Inflammatory macrophage treated with lipopolysaccharide for 4 hours (primary cell): ENCODE measurements at places on chromosomes 7 and 10.

DNA sequence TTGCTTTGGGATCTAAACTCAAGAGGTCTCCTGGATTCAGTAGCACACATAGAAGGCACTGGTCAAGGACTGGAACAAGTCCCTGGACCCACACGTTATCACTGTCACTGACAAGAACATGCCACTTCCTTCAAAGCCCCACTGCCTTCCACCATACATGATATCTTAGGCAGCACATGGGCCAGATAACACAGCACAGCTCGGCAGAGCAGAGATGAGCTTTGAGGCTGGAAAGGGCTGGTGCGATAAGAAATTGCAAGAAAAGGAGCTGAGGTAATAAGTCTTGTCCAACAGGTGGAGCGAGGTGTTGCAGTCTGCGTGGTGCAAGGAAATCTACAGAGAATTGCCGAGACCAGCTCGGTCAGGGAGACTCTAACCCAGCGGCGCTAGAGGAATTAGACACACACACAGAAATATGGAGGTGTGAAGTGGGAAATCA, 139.8 kb upstream of the CDK13 start:
- no peak for DNase-seq

- no peak for DNase-seq
These were observed 127.0 kb upstream of the FZD1 start for GRCh38 chr7:91137153-91137787.

DNA sequence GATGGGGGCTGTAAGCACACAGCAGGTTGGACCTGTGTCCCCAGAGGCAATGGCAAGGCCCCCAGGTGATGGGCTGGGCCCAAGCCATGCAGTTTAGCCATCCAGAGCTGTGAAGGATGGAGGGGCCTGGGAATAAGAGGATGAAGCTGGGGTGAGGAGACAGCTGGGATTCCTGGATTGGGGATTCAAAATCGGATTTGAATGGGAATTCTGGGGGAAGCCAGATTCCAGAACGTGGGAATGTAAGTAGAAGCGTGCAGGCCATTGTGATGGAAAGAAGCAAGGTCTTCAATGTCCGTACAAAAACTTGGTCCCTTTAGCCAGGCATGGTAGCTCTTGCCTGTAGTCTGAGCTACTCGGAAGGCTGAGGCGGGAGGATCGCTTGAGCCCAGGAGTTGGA, 9.8 kb downstream of the SH2B2 start:
- no peak for DNase-seq

DNA sequence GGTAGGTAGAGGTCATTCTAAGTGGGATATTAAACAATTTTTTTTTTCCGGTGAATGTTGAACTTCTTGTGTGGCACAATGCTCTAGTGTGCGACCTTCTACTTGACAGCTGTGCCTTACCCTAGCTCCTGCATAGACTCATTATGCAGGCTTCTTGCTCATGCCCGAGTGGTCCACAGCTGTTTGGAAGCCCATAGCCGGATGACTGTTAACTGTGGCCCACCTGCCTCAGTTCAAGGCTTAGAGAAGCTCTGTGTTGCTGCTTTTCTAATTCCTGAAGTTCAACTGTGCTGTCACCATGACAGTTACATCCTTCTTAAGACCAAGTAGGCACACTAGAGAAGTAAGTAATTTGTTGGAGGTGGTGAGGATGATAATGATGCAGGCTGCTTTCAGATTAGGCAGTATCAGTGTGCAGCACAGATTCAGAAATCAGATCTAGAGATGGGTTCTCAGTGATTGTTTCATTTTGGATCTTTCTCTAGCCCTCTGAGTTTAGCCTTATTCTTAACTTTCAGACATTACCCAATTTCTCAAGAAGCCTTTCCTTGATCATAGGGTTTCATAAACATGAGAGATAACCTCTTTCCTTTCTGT, 278.4 kb downstream of the PHF14 start:
- DNase-seq, result no peak

DNA sequence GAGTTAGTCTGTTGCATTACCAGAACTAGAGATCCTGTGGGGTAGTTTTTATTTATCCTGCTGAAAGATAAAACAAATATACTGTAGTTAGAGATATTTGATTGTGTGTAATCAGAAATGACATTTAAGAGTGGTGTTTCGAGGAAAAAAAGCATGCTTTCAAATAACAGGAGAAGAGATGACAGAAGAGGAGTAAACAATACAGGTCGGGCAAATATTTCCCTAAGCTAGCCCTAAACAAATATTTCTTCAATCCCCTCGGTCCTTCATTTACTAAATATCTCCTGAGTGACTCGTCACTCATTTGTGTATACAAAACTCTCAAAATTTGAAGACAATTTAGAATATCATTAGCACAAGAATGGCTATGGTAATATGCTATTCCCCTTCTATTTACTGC, 219.7 kb upstream of the FERD3L start:
- no peak for DNase-seq

GRCh38 chr7:120709972-120710320, 148.0 kb downstream of the TSPAN12 start:
- no peak for DNase-seq

DNA sequence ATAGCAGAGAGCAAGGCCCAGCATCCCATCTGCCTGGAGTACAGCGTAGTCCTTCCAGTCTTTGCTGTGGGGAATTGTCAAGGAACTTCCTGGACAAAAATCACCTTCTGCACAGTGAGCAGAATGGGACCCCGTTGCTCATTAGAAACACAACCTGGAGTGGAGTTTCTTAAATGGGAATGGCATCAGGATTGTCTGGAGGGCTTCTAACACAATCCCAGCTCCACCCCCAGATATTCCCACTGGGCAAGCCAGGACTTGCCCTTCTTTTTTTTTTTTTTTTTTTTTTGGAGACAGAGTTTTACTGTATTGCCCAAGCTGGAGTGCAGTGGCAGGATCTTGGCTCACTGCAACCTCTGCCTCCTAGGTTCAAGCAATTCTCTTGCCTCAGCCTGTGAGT, 356.4 kb downstream of the GALNT17 start:
- no peak for DNase-seq

DNA sequence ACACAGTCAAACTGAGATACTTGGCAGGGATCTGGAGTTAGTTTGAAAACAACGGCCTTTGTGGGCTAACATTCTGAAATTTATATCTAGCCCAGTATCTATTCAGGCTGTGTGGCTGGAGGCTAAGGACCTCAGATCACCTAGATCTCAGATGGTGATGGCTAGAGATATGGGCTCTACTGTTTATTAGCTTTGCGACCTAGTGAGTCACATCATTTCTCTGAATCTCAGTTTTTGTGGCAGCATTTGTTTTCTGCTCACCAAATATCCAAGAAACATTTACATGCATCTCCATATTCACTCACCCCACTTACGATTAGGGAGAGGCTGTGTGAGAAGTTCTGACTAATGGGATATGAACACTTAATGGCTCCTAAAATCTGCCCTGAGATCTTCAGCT, 503.9 kb downstream of the KIF20B start:
- DNase-seq, result no peak

DNA sequence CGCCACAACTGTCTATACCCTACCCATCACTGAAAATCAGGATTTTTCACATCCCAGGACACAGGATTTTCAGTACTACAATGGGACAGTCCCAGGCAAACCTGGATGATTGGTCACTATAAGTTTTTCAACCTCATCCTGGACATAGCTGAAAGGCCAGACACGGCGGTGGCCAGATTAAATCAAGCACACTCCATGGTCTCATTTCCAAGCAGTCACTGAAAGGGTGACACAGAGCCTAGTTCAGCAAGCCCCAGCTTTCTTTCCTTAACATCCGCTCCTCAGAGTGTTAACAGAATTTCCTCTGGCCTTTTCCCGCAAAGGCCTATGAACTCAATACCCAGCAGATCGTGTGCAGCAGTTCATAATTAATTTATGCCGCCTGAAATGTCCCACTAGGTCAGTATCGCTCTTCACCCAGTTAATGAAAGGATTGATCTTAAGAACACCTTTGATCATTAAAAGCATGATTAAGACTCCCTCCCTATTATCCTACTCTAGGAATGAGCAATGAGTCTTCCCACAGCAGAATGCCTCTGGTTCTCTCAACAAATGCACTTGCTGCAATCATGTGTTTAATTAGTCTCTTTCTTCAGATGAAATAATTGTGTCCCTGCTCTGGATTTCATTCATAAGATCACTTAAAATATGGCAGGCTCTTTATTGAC, 104.0 kb upstream of the NANOS1 start:
- DNase-seq, result no peak

GRCh38 chr10:77189075-77189474, 448.5 kb downstream of the KCNMA1 start:
- no peak for DNase-seq

DNA sequence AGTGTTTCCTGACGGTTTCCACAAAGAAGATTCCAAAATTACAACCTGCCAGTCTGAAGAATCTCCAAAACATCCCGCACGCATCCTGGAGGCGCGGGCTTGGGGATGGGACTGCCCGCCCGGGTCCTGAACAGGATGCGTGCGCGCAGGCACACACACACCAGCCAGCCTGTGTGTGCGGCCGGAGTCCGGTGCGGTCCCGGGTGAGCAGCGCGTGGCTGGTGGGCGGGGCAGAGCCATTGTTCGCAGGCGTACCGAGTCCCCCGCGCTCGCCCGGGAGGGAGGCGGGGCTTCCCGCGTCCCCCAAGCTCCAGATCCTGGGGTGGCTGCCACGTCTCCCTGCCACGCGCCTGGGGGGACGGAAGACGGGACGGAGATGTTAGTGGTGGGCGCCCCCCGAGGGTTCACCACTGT, 675 bp upstream of the SCD start:
- DNase-seq, result peak; percentile 63

GRCh38 chr10:30028738-30029030, 30.7 kb downstream of the JCAD start:
- no peak for DNase-seq

- DNase-seq, result no peak
These were observed 252.9 kb downstream of the WDR37 start for GRCh38 chr10:1308962-1309616.

DNA sequence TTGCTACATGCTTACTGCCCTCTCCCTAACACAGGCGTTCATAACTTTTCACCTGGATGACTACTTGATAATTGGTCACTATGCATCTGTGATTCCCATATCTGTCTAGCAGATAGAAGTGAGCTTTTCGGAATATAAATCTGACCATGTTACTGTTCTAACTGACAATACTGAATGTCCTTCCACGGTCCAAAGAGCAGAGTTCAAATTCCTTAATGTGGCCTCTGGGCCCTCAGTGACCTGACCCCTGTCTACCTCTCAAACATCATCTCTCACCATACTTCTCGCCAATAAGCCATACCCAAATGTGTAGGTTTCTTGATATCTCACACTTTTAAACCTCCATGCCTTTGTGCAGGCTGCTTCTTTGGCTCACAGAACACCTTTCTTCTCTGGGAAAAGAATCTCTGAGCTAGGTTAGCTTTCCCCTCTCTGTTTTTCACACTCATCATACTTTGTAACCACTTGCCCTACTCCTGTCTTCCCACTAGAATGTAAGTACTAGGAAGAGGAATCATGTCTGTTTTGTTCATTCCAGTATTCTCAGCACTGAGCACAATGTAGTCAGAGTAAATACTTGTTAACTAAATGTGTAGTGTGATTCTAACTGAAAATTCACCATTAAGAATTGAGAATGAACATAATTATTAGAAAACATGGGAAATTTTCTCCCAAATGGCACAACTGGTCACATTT, 39.2 kb upstream of the LRRC17 start:
- DNase-seq, result no peak

DNA sequence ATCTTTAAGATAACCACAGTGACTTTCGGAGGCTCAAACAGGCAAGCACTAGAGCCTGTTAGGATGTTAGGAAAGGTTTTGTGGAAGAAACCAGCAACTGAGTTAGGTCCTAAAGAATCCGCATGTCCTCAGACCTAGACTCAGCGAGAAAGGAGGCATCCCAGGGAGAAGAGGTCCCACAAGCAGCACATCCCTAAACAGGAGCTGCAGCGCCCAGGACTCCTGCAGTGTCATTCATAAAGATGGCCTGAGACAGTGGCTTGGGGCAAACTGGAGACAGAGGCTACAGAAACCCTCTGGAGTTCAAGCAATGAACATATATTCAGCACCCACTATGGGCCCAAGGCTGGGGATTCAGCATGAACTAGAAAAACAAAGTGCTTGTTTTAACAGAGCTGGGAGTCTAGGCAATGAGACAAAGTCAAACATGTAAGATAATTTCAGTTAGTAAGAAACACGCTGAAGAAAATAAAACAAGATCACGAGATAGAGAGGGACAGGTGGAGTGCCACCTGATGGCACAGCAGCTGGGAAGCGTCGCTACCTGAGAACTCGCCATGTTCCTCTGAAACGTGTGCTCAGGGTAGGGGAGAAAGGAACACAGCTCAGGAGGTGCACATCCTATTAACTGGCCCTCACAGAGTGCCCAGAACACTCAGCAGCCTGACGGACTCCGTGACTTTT, 48.1 kb downstream of the PARD3 start:
- DNase-seq, result no peak

DNA sequence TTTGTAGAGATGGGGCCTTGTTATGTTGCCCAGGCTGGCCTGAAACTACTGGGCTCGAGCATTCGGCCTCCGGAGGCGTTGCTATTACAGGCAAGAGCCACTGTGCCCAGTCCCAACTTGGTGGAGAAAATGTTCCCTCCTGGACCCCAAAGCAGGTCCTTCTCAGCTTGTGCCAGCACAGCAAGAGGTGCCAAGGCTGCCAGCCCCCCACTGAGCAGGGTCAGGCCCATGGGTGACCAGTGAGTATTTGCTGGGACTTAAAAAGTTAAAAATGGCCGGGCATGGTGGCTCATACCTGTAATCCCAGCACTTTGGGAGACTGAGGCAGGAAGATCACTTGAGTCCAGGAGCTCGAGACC, 4.6 kb downstream of the MAFK start:
- no peak for DNase-seq

DNA sequence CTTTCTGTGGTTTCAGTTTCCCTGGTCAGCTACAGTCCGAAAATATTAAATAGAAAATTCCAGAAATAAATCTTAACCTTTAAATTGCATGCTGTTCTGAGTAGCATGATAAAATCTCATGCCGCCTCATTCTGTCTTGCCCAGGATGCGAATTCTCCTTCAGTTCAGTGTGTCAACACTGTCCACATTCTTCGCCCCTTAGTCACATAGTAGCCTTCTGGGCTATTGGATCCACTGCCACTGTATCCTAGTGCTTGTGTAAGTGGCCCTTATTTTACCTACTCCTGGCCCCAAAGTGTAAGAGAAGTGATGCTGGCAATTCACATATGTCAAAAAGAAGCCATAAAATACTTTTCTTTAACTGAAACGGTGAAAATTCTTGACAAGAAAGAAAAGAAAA, 129.6 kb downstream of the ZWINT start:
- no peak for DNase-seq

DNA sequence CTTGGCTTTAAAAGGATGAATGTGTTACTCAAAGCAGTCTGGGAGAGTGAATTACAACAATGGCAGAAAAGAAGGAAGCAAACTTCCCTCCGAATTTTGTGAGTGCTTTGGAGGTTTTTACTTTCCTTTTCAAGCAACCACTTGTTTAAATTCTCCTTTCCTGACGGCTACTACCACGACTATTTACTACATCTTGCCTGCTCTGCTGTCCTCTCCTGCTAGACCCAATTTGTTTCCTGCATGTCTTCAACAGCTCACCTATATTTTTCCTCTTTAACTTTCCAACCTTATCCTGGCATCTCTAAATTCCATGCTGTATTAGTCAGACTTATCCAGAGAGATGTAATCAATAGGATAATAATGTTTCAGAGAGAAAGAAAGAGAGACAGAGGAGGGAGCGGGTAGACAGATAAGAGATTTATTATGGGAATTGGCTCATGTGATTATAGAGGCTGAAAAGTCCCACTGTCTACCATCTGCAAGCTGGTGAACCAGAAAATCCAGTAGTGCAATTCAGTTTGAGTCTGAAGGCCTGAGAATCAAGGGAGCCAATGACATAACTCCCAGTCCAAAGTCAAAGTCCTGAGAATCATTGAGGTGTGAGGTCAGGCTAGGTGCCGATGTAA, 42.8 kb upstream of the SLC13A1 start:
- no peak for DNase-seq
